ENCODE measurements at places on chromosomes 16 and 17.

- no peak for DNase-seq
Observed at GRCh38 chr16:65576631-65577030, 454.8 kb upstream of the CDH11 start.

- no peak for DNase-seq
Observed at GRCh38 chr17:55228683-55229192, 36.0 kb upstream of the HLF start.

GRCh38 chr16:75506107-75506506 is 10.9 kb upstream of the CHST6 start:
- no peak for DNase-seq

DNA sequence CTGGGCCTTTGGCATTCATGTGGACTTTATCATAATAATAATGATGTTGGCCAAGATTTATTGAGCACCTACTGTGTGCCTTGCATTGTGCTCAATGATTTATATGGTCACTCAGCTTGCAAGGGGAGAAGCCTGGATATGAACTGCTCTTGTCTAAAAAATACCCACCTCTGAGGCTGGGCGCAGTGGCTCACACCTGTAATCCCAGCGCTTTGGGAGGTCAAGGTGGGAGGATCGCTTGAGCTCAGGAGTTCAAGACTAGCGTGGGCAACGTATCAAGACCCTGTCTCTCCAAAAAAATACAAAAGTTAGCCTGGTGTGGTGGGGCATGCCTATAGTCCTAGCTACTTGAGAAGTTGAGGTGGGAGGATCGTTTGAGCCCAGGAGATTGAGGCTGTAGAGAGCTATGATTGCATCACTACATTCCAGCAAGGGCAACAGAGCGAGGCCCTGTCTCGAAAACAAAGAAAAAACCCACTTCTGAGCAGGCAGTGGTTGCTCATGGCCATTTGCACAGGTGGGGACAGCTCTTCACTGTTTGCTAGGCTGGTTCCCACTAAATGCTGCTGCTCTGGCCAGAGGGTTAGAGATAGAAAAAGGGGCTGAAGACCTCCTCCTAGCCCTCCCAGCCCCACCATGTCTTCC is 4.3 kb upstream of the ADGRG1 start:
- no peak for DNase-seq

DNA sequence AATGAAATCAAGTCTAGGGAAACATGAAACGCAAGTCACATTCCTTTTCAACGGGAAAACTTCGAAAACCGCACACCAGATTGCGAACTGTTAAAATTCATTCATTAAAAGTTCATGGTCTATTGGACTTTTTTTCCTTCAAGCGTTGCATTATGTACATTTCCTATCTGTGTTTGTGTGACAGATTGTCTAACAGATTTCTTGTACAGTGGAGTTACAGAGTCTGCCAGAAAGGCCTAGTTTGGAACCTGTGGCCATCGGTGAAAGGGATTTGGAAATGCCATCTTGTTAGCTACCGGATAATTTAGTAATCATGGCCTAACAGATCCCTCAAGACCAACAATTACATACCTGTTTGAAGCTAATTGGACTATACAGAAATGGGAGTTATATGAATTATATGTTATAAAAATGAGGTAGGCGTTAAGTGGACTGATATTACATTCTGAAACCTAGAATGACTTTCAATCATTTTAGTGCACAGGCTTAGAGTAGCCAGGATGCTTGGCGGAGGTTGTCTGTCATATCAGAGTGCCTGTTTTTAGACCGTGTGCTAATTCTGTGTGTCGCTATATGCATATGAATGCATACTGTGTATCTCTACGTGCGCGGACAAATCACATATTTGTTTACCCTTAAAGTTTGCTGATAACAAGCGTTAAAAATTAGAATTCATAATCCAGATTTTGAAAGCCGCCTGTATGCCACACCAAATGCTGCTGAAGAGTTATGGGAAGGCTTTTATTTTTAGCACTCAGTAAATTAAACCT is 885.4 kb upstream of the RBFOX1 start:
- DNase-seq, result no peak

DNA sequence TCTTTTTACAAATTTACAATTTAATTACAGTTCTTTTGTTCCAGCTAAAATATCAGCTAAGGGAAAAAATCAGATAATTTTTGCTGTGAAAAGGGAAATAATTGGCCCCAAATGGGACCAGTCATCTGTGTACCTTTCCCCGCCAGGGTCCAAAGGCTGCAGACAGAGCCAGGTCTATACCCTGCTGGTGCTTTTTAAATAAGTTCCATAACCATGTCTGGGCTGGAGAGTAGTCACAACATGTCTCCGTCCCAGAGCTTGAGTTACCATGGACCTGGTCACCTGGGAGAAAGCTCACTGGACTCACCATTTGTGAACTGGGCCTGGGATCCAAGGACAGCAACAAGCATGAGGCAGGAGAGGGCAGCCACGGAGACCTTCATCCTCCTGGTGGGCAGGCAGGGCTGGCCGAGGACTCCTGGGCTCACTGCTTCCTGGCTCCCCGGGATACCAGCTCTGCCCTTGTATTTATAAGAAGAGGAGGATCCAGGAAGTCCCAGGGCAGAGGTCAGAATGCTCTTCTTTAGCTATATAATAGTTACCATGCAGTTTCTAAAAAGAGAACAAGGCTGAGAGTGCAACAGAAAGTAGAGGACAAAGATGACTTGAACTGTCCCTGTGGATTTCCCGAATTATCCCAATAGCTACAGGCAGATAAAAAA is at the start of gene CCL15:
TSS of gene CCL15 (minus strand) at position 444 of the 662 bp plus-strand sequence. CDS start at position 383, 61 bp downstream.
- no peak for DNase-seq

GRCh38 chr17:61431594-61432311 is 20.5 kb upstream of the TBX4 start:
- DNase-seq, result no peak

- no peak for DNase-seq
Observed at GRCh38 chr17:11144358-11145233, 96.4 kb upstream of the SHISA6 start.

DNA sequence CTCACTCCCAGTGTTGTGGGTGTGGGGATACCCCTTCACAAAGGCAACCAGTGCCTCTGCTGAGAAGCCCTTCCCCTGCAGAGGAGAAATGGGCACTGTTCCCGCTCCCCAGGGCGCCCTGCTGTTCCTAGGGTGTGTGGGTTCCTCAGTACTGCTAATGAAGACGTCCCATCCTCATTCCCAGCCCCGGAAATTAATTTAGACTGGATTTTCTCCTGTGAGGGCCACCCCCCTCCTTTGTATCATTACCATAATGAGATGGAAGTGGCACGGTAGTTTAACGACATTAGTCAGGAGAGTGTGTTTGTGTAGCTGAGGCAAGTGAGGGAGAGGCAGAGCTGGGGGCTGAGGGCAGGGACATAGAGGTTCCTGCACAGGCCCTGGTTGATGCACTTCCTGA is 53.2 kb downstream of the PIPOX start:
- no peak for DNase-seq

GRCh38 chr16:81006813-81007695 is at the start of the genes CENPN and CMC2:
TSS of gene CENPN (plus strand) at chr16:81007214. CDS start at chr16:81011940, 4,726 bp downstream.
TSS of gene CMC2 (minus strand) at chr16:81006885. CDS start at chr16:80997394, 9,491 bp downstream.
- peak; percentile 72 for DNase-seq

DNA sequence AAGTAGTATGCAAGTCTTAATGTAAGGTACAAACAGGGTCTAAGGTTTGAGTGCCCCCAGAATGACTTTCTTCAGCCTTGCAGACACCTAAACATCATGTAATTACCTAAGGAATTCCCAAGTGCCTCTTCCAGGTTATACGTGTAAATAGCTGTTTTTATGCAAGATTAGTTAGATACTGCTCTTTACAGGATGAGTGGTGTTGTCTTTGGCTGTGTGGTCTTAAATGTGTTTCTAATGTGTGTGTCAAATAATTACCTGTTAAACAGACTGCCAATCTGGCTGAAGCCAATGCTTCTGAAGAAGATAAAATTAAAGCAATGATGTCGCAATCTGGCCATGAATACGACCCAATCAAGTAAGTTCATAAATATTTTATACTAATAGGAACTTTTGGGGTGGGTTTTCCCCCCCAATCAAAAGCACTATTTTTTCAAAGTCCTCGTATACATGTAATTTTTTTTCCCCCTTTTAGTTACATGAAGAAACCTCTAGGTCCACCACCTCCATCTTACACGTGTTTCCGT is 16.0 kb downstream of the RBBP6 start:
- no peak for DNase-seq

GRCh38 chr17:81865733-81866439 is 5.3 kb downstream of the ARHGDIA start:
- no peak for DNase-seq

DNA sequence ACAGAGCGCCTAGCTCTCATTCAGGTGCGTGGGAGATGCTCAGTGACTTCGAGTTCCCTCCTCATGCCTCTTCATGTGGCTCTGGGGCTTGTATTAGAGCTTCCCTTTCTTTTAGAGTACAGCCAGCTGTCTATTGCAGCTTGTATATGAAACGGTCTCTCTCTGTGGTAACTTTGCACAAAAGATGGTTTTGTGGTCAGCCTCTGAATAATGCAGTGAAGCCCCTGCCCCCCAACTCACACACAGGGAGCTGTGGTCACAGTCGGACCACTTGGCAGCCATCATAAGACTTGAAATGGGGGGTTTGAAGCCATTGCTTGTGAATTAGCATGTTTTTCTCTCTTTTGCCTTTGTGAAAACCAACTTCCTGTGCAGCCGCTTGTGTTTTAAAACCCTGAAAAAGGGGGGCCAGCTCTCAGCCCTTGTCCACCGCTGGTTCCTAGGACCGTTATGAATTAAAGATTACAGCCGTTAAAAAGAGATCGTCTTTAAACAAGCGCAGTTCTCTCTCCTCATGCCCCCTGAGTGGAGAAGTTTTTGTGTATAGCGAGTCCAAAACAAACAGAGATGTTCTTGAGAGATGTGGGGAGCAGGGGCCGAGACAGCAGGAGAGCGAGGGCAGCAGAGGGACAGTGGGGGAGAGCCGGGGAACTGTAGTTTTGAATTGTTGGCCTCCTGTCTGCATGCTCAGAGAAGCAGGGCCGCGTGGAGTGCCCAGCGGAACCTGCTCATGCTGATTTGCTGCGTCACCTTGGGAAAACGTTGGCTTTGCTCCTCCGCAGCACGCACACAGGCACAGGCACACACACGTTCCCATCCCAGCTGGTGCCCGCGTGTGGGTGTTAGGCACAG is 199.0 kb downstream of the MSI2 start:
- DNase-seq, result no peak

GRCh38 chr16:56554441-56554840 is 10.4 kb upstream of the MT4 start:
- DNase-seq, result no peak

DNA sequence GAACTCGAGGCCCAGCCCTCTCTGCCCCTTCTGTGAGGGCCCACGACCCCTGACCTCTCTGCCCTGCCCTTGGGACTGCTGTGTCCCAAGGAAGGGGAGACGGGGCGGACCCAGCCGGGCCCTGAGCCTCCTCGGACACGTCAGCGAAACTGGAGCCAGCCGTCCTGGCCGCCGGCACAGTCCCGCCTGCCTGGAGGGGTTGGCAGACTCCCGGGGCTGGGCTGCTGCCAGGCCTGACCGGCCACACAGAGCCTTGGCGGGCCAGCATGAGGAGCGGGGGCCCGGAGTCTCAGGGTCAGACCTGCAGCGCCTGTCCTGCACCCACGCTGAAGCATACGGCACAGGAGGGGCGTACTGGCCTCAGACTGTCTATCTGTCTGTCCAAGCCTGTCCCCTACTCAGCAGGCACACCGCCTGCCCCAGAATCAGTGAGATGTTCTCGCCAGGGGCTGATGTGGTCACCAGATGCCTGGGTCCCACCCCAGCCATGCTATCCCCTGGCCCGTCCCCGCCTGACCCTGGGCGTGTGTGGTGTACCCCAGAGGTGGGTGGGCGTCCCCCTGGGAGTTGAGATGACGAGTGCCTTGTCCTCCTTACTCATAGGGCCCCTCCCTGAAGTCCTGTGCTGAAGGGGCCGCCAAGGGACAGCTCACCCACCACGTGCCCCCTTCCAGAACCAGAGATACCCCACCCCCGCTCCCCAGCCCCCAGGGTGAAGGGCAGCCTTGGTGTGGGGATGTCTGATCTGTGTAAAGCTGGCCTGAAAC is 4.7 kb downstream of the VASN start:
- DNase-seq, result no peak

GRCh38 chr17:1203111-1203966 is 23.6 kb upstream of the ABR start:
- DNase-seq, result peak; percentile 28

DNA sequence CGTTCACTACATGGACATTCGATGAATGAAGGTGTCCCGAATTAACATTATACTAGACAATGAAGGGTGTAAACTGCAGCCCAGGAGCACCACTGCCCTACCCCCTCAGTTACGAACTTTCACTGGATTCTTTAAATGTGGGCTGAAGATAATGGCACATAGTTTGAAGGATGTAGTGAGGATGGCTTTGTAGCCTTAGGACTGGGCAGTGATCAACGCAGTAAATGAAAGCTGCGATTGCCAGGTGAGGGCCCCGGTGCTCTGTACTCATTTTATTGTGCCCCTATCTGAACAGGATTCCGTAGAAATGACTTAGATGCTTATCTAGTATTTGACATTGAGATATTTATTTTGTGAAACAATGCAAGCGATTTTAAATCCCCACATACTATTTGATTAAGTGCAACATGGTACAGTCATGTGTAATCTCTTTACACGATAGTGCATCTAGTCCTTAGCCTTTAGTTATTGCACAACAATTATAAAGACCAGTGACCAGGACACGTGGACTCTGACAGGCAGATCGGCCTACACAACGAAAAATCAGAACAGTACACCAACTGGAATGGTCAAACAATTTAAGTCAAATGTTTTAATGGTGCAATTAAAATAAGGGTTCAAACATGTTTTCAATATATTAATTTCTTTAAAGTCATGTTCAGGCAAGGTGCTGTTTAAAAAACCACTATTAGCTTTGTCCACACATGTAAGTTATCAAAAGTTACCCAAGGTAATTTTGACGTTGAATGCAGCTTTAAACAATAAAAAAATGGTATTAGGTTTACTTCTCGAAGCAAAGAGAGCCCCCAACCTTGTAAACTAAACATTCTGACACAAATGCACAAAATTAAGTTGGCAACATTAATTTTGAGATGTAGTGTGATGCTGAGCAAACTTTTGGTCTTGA is 17.4 kb upstream of the ERN1 start:
- no peak for DNase-seq

DNA sequence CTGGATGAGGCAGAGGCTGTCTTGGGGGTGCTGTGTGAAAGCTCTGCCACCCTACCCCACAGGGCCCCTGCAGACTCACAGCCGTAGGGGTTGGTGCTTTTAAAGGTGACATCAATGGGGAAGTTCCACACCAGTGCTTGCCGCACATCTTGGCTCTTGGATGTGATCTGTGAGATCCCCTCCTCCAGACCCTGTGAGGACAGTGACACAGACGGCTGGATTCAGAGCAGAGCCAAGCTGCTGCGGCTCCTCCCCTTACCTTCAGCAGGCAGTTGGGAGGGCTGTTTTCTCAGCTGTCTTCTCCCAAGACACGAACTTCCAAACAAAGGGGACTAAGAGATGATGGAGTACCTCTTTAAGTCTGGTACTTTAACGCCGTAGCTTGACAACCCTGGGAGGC is 4.8 kb downstream of the B9D1 start:
- no peak for DNase-seq

- DNase-seq, result no peak
Observed at GRCh38 chr17:32654324-32654723, 167.5 kb downstream of the CDK5R1 start.

Measured in NCI-H1048 (cell line).